ENCODE measurements at places on chromosomes 3 and 15. TPM values are rescaled to one million over a fixed set of nuclear protein-coding genes. Genes with fewer than 3 reads are reported as not detected.

DNA sequence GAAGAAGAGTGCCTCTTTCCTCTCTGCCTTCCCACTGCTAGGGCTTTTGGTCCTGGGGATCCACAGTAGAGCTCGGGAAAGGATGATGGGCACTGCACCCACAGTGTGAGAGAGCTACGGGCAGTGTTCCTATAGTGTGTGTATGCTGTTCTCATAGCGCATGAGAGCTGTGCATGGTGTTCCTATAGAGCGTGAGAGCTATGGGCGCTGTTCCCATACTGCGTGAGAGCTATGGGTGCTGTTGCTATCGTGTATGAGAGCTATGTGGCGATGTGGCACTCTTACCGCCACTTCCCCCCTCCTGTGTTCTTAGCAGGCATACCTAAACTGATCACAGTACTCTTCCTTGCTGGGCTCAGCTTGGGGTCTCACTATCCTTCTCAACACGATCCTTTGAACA is 213.5 kb downstream of the EDEM1 start:
- no peak for DNase-seq

- DNase-seq = no peak
Measured at GRCh38 chr15:89370120-89370977, 35.7 kb upstream of the POLG start.

DNA sequence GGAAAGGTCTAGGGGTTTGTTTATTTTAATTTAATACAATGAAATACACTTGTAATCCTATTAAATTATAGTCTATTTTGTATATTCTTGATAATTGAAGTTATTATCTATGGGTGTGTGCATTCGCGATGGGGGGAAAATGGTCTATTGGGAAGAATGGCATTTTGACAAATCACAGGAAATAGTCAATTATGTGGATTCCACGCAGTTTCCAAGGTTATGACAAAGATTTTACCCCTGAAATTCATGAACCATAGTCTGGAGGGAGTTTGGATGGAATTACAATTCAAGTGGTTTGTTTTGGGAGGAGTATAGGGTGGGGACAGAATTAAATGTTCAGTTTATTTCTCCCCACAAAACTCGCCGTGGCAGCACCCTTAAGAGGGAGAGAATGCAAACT is 66.5 kb downstream of the RBMS3 start:
- no peak for DNase-seq

DNA sequence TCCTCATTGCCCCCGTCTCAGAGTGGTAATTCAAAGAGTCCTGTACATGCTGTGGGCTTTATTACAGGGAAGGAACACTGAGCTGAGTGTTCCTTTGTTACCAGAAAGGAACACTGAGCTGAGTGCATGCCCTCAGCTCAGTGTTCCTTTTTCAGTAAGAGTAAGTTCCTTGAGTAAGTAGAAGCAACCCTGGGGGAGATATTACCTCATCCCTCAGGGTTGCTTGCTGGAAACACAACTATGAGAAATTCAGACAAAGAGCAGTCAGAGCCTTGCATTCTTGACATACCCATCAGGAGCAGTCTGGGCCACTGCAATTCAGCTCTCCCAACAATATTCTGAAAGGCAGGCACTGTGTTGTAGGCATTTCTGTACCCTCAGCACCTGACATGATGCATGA is 17.0 kb downstream of the CHRM5 start:
- DNase-seq = peak; percentile 17

DNA sequence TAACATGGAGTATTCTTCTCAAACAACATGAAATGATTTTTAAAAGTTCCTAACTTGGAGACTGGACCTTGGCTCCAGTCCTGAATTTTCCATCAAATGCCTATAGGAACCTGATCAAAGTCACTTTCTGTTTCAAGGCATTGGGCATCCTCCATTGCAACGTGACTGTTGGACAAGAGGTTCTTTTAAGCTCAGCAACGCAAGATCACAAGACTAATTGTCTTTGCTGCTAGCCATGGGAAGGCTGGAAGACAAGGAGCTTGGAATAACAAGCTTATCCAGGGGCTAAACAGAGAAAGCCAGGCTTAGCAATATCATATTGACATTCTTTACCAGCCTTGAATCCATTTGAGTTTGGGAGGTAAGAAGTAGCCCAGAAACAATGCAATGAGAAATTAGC is 48.3 kb downstream of the SST start:
- no peak for DNase-seq

GRCh38 chr3:55615694-55616295 is 128.7 kb upstream of the WNT5A start:
- peak; percentile 36 for DNase-seq

The ZNF80 gene
- 2.4 TPM for total RNA-seq

The GRIP2 gene
- 7.7 TPM for total RNA-seq

The ZNF197 gene
- total RNA-seq = 38.3 TPM

The MSL2 gene
- 55.6 TPM for total RNA-seq

The LARP6 gene
- total RNA-seq = 34.7 TPM

The WDR49 gene
- 3.1 TPM for total RNA-seq

The GPR171 gene
- 3.6 TPM for total RNA-seq
